D721Med (cell line): ENCODE measurements at places on chromosomes 3 and 15.

- no peak for DNase-seq
Observed at GRCh38 chr3:71462586-71462985, 120.9 kb downstream of the FOXP1 start.

GRCh38 chr3:197083486-197083885, 53.9 kb upstream of the MELTF start:
- DNase-seq: no peak

DNA sequence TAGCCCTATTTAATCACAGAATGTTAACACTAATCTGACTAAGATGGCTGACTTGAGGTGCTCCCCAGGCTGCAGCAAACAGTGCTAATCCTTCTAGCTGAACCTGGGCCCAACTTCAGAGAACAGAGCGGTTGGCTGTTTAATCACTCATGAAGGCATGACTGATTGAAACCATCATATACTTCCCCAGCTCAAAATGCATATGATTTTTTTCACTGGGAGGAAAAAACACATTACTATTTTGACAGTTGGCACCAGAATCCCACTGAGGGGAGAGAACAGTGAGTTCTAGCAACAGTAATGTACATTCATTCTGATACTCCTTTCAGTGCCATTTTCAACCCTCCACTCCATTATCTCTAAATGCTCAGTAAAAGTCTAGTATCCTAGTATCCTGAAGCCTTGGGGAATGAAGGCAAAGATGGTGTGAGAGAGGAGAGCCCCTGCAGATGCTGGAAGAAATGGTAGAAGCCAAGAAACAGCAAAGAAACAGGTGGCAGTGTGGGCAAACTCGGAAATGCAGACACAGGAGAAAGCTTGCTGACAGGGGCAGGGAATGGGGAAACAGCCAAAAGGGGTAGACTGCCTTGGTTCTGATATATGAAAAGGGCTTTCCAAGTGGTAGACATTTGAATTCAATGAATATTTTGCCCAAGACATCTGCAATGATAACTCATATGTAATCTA, 34.4 kb upstream of the CASR start:
- DNase-seq: no peak

GRCh38 chr15:33292717-33293307, 18.0 kb upstream of the RYR3 start:
- no peak for DNase-seq

DNA sequence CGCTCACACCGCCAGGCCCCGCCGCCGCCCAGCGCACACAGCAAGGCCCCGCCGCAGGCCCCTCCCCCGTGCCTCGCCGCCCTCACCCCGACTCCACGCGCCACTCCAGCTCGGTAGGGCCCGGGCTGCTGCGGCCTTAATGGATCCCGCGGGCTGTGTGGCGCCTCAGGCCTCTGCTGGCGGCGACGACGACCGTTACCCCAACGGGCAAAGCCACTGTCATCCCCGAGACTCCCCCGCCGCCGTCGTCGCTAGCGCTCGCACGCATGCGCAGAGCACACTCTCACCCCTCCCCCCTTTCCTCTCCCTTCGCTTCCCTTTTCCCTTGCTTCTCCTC, at the start of gene MSL2:
Gene MSL2 (minus strand): TSS at position 272 of the 337 bp plus-strand sequence. CDS start 1,222 bp downstream, outside the sequence.
- DNase-seq: no peak

DNA sequence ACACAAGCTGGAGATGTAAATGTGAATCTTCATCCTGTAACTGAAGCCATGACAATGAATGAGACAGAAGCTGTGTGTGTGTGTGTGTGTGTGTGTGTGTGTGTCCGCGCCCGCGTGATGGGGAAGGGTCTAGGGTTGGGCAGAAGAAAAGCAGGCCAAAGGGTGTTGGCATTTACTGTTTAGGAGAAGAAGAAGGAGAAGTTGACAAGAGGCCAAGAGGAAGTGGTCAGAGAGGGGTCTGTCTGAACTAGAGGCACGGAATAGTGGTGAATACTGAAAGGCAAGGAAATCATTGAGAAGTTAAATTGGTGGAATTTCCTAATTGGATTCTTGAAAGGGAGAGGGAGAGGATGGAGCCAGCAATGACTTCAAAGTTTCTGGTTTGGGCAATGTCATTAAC, 5.6 kb upstream of the NCEH1 start:
- no peak for DNase-seq

- DNase-seq: no peak
Observed at GRCh38 chr3:45078910-45079522, 52.9 kb downstream of the CLEC3B start.

- no peak for DNase-seq
Observed at GRCh38 chr15:99956820-99957641, 223.8 kb upstream of the LYSMD4 start.

DNA sequence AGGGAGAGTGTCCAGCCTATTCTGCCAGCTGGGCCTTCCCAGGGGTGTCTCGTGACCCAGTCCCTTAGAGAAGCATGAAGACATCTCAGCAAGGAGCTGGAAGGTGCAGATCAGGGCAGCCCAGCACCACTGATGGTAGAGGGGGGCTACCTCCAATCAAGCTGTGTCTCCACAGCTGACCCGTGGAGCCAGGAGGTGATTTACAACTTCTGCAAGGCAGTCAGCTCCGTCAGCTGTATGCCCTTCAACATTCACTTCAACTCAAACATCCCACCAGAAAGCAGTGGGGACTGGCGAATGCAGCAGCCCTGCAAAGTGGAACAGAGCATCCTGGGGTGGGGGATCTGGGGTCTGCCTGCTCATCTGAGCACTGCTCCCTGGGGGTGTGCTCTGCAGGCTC, 32.6 kb upstream of the FRG2C start:
- no peak for DNase-seq

- no peak for DNase-seq
Observed at GRCh38 chr15:88745065-88745464, 58.2 kb upstream of the ACAN start.

DNA sequence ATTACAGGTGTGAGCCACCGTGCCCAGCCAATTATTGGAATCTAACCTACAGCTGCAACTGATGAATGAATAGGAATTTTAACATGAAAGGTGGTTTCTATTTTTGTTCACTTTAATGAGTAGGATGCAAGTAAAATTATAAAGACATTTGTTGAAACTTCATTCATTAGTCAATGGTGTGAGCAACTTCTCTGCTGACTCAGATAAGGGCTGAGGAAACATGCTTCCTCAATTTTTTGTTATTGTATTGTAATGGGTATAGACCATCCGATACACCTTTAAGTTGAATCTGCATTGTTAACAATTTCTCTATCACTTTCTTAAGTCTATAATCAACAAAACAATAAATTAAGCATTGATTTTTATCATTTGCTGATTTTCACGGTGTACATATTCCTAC, 127.8 kb downstream of the STAG1 start:
- no peak for DNase-seq

GRCh38 chr15:36666228-36666905, 86.9 kb downstream of the CDIN1 start:
- DNase-seq: peak; percentile 28

DNA sequence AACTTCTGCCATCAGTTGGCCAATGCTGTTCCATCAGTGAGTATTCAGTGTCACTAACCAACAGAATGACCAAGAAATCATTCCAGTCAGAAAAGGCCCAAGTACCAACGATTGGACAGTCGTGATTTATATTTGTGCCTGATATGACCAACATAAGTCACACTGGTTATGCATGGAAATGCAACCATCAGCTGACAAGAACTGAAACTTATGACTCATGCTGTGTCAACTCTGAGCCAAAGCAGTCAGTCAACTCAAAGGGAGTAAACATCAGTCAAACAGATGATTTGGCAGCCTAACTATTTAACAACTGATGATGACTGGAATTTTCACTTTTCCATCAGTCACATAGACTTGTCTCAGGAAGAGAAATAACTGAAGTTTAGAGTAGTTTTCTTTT, 142.4 kb downstream of the ANXA2 start:
- DNase-seq: no peak

GRCh38 chr3:79467721-79468120, 300.1 kb downstream of the ROBO1 start:
- no peak for DNase-seq

GRCh38 chr15:66290518-66290917, 2.9 kb upstream of the DIS3L start:
- no peak for DNase-seq

DNA sequence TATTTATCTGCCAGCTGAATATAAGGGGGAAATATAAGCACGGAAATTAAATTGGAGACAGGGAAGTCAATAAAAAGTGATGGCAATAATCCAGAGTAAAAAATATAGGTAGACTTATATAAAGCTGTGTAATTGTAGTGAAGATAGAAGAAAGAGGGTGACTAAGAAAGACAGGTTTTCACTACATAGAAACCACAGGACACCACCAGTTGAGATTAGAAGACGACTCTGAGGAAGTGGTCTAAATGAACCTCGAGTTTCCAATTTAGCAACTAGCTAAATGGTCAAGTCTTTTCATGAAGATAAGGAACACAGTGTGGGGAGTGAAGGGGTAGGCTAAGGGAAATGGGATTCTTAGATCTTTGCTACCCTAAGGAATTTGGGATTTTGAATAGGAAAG, 188.8 kb upstream of the ARL6 start:
- DNase-seq: no peak

GRCh38 chr3:195260280-195260905, 10.6 kb downstream of the XXYLT1 start:
- no peak for DNase-seq
